Lung (tissue), 17 donors: ENCODE measurements at places on chromosomes 6 and 20.
A peak's percentile ranks its signal among the peaks of the same experiment; 100 is the strongest.

DNA sequence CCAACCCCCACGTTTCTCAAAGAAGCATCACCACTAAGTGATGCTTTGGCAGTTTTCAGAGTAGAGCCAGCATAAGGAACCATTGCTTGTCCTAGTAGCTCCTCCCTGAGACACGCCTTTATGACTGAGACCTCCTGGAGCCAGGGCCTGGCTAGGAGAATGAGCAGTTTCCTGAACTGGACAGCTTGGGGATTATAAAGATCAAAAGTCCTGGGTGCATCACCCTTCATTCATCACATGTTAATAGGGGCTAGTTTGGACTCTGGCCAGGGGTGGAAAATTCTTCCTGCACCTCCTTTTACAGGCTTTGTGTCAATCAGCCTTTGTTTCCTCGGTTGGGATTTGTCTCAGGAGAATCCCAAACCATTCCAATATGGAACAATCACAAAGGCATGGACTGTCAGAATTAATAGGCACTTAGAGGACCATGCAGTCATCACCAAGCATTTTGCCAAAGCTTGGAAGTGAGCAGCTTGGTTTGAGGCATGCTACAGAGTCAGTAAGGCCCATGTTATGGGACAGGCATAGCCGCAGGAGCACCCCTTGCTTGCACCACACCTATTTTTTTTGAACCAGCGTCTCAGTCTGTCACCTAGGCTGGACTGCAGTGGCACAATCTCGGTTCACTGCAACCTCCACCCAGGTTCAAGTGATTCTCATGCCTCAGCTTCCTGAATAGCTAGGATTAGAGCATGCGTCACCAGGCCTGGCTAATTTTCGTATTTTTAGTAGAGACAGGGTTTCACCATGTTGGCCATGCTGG lies 64.9 kb upstream of the TGM3 start:
- DNase-seq: no peak

- peak; percentile 37 for DNase-seq
Observed at GRCh38 chr20:3751675-3752385, 15.7 kb downstream of the ADISSP start.

- DNase-seq: no peak
Observed at GRCh38 chr20:19433371-19434350, 221.2 kb downstream of the SLC24A3 start.

DNA sequence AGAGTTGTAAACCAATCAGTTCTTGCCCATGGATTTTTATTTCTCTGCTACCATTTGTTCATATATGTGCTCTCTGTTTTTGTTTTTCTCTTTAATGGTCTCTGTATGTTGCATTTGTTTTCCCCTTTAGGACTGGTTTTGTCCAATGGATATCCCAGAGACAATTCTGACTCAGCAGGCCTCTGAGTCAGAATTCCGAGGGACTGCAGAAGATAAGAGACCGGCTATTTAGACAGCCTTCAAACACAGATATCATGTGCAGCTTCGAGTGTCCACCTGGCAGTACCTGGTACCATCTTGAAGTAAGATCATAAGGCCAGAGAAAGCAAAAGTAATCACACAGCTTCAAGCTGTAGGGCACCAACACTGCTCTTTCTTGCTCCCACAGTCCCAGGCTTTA lies 125.5 kb downstream of the ELOVL4 start:
- DNase-seq: no peak

GRCh38 chr6:51350308-51350904 lies 531.7 kb downstream of the TFAP2B start:
- peak; percentile 14 for DNase-seq
